ENCODE measurements at places on chromosomes 5 and 9.

DNA sequence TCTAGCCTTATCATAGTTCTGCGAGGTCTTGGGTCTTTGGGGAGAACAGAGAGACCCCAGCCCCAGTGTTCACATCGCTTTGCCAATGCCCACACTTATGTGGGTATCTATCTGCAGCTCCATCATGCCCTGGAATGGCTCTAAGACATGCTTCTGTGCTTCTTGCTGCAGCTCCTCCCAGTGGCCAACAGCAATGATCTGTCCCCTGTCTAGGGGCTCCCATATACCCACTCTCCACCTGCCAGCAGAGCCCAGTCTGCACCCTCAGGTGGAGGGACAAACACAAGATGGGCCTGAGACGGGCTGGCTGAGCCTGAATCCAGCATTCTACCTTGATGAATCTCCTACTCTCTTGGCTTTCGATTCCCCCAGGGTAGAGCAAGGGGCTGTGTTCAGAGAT, 14.6 kb upstream of the DAP start:
- DNase-seq, result no peak

DNA sequence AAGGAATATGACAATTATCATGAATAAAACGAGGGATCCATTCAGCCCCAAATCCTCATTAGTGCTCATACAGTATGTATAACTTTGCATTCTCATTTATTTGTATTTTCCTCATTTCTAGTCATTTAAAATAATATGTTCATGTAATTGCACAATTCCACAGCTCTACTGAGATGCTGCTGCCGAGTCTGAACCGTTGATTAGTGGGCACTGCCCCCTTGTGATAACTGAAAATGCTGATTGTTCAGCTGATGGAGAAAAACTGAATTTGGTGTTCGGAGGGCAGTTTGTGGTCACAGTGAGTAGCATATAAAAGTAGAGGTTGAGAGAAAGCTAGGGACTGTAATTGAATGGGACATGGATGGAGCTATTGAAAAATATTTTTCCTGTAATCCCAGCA, 12.2 kb upstream of the GPR151 start:
- no peak for DNase-seq

DNA sequence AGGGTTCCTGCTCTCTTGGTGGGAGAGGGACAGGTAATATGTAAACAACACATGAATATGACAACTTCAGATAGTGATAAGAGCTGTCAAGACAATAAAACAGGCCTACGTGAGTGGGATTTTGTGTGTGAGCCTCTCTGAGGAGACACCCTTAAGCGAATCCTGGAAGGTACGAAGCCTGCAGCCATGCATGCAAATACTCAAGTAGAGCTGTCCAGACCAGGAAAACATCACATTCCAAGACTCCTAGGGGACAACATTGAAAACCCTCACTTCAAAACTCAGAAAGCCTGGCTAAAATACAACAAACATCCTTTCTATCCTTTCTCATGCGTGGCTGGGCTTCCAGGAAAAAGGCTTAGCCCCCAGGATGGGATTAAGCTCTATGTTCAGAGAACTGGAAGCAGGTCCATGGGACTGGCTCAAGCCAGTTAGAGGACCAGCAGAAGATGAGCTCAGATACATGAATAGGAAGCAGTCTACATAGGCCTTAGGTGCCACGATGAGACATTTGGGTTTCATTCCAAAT, 124.8 kb upstream of the IQGAP2 start:
- no peak for DNase-seq

DNA sequence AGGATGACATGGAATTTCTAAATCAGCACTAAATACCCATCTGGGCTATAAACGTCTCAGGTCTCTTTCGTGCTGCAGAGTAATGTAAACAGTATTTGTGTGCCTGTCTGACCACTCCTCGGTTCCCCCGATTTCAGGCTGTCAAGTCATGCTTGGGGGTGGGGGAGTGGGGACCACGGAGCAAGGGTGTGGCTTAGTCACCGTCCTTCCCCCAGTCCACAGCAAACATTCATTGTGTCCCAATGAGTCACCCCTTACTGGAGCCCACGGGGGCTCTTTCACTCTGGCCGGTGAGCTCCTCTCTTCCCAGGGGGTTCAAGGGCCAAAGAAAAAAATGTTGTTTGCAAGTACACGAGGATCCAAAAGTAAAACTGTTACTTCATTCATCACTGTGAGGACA, 72.4 kb upstream of the ICE1 start:
- no peak for DNase-seq

- DNase-seq, result no peak
These were observed 189.4 kb downstream of the TENT4A start for GRCh38 chr5:6902597-6902996.

- no peak for DNase-seq
These were observed 284.3 kb downstream of the TAF11L14 start for GRCh38 chr5:17918373-17919104.

- DNase-seq, result no peak
These were observed 124.7 kb upstream of the SEMA6A start for GRCh38 chr5:116699332-116699731.

GRCh38 chr5:179337796-179338676, 7.2 kb downstream of the ADAMTS2 start:
- no peak for DNase-seq

DNA sequence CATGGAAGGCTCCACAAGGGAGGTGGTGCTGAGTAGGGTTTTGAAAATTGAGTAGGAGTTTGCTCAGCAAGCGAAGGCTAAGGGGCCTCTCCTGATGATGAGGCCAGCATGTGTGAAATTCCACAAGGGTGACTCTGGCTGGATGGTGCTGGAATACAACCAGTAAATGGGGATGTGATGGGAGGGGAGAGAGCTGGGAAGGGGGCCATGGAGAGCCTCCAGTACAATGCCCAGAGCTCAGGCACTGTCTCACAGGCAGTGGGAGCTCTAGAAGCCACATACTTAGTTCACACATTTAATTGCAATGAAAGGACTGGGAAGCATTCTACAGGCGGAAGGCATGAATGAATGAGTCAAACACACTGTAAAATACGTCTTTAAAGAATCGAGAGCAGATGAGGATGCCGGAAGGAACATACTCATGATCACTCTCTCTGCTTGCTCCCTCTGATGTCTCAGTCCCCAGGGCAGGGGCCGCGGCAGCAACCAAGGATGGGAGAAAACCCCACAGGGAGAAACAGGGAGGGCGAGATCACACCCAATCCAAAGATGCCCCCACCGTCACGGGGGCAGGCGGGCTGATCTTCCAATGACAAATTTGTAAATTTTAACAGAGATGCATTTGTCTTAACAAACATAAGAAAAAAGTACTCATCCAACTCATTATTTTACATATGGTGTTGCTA, 261.0 kb downstream of the NSG2 start:
- DNase-seq, result no peak
